ENCODE measurements at places on chromosomes 13 and 19. TPM values are rescaled to one million over a fixed set of nuclear protein-coding genes. Genes with fewer than 3 reads are reported as not detected.

The RASIP1 gene
- total RNA-seq = 3.0 TPM

The NLRP9 gene
- total RNA-seq = not detected

The USE1 gene
- total RNA-seq = 33.0 TPM

The ZNF546 gene
- total RNA-seq = 6.8 TPM

The LAIR1 gene
- not detected for total RNA-seq

The WBP4 gene
- total RNA-seq = 6.0 TPM

The OVOL3 gene
- not detected for total RNA-seq

The CYP4F12 gene
- not detected for total RNA-seq

The ZNF439 gene
- 24.8 TPM for total RNA-seq

The TMEM150B gene
- not detected for total RNA-seq

The TRAPPC2B gene
- 16.7 TPM for total RNA-seq

The PROZ gene
- not detected for total RNA-seq

The F2RL3 gene
- not detected for total RNA-seq

The TEX101 gene
- not detected for total RNA-seq

The FXYD1 gene
- total RNA-seq = not detected

The LILRB2 gene
- not detected for total RNA-seq

The CHAF1A gene
- 16.4 TPM for total RNA-seq

The MPND gene
- 9.5 TPM for total RNA-seq

The ZNF578 gene
- 1.00 TPM for total RNA-seq

The ZNF563 gene
- total RNA-seq = 1.2 TPM

The DOHH gene
- total RNA-seq = 17.0 TPM

The LGALS14 gene
- total RNA-seq = not detected

The PSG3 gene
- total RNA-seq = not detected

The CLEC4G gene
- not detected for total RNA-seq

The COPE gene
- 244 TPM for total RNA-seq

The TSHZ3 gene
- 4.0 TPM for total RNA-seq

The IGSF23 gene
- total RNA-seq = not detected

The PLIN5 gene
- not detected for total RNA-seq

The FGF22 gene
- not detected for total RNA-seq

The LGALS7B gene
- total RNA-seq = not detected

The LPAR2 gene
- total RNA-seq = 3.6 TPM

The LILRA1 gene
- not detected for total RNA-seq

The CDX2 gene
- total RNA-seq = not detected

The UBE2L5 gene
- total RNA-seq = not detected

The SIGLEC10 gene
- not detected for total RNA-seq

The ACP7 gene
- total RNA-seq = 6.3 TPM

The IL12RB1 gene
- total RNA-seq = 2.2 TPM

The ZNF415 gene
- total RNA-seq = 0.31 TPM

The CGB3 gene
- total RNA-seq = not detected
